Stimulated activated CD4-positive, alpha-beta T cell treated with anti-CD3 and anti-CD28 coated beads, Interleukin-15, amount 100 ng/mL, for 1 hour (primary cell): ENCODE measurements at places on chromosomes 7 and 10.

DNA sequence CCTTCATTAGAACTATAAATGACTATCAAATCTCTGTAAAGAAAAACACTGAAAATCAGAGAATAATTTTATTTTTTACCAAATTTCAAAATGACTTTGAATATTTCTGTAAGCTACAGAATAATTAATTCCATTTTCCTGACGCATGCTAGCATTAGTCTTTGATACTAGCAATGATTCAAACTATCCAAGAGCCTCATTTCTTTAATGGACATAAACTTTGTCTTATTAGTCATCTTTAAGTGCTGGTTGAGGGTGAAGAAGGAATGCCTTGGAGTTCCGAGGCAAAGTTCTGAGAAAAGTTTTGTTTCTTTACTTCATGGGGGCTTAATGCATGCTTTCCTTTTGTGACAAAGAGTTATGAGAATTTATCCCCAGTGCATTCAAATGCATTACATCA, 137.3 kb downstream of the AGMO start:
- DNase-seq: no peak

DNA sequence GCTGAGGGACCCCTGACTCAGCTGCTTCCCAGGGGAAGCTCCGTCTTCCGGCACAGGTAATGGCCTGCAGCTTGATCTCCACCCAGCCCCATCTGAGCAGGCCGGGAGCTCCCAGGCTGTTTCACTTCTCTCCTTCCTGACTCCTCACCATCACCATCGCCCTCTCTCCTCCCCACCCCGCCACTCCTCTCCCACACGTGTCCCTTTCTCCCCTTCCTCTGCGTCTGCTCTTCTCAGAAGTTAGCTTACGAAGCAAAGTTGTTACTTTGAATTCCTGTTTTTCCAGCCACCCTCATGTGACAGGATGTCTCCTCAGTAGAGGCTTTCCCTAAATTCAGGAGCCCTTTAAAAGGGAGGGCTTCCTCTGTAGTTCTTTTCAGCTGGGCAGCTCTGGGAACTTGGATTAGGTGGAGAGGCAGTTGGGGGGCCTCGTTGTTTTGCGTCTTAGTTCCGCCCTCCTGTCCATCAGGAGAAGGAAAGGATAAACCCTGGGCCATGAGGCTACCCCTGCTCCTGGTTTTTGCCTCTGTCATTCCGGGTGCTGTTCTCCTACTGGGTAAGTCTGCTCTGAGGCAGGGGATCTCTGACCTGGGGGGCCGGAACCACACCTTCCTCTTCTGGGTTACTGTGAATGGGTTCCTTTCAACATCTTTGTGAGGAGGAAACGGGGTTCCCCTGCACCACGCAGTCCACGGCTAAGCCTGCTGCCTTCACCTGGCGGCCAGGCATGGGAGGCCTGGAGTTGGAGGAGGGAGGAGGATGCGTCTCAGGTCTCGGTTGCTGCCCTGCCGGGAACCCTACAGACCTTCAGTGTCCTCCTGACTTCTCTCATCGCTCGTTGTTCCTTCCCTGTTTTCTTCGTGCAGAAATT, at the start of gene MRC1:
MRC1 (plus strand) TSS at position 378 of the 871 bp plus-strand sequence; CDS start at position 496, 118 bp downstream.
- DNase-seq: no peak

DNA sequence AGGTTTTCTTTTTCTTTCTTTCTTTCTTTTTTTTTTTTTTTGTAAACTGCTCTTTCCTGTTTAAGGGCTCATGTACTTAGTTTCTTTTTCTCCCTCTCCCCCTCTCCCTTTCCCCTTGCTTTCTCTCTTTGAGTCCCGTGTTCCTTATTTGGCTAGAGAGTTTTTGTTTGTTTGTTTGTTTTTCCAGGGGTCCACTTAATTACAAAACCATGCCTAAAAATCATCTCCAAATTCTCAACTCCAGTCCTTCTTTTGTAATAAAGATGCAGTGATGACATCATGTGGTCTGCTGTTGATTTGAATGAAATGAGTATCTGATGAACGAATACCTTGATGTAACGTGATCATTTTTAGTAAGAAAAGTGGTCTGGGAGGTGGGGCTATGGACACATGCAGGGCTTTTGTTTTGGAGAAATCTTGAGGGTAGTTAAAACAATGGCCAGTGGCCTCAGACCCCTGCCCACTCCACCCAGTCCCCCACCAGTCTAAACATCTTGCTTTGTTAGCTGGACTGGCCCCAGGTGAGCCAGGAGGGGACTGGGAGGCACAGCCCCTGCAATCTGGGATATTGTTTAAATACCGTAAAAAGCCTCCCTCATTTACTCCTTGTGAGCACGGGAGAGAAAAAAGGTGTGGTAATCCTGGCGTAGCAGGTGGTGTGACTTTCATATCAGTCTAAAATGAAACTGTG, 165.7 kb downstream of the LRMDA start:
- no peak for DNase-seq

DNA sequence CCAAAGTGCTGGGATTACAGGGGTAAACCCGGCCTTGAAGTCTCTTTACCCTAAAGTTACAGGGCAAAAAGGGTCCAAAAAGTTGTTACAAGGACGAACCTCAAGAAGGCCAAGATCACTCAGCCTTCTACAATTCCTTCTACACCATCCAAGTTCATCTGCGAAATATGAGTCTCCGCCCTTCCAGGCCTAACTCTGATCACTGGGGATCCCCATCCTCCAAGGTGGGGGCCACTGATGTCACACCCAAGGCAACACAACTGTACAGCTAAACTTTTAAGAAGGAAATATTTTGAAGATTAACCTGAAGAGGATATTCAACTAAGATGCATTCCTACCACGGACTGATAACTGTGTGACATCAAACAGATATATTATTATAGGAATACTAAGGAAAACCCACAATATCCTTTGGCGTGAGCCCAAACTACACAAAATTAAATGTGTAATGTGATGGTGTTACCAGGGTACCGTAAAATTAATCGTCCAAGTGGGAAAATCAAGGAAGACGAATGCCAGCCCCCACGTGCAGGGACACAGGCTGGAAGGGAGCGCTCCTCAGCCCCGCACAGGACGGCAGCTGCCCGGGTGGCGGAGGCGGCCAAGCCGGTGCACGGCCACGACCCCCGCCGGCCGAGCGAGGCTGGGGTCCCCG, 1.0 kb downstream of the PAXIP1 start:
- DNase-seq: no peak

DNA sequence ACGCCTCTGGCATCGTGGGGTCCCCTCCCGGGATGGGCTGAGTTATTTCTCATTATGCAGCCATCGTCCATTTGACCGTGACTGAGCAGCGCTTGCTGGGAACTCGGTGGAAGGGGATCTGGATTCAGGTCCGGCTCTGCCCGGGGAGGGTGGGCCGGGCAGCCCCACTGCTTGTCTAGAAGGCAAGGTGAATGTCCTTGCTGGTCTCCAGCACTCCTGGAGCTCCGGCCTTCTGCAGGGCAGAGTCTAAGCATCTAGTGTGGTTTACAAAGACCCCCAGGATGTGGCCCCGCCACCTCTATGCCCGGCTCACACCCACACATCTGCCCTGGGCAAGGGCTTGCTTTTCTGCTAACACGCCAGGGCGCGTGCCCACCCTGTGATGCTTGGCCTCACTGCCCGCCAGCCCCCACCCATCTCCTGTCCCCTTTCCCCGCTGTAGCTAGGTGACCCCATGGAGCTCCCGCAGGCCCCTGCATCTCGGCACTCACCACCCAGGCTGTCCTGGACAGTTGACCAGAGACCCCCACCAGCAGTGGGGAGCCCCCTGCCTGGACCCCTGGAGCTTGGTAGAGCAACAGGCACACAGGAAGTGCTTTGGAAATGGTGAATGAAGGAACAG, 151.0 kb upstream of the CHST15 start:
- no peak for DNase-seq

DNA sequence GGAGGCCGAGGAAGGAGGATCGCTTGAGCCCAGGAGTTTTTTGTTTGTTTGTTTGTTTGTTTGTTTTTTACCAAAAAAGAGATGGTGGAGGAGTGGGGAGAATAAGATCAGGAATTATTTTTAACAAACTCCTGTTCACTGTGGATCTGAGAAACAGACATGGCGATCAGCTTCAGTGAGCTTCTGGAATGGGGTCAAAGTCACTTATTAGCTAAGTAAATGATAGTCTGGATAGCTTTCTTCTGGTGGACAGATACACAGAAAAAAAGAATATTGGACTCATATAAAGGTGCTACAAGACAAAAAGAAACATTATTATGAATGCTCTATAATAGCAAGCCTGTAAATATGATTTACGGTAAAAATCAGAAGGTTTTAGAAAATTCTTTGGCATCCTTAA, 85.1 kb downstream of the POU6F2 start:
- no peak for DNase-seq

DNA sequence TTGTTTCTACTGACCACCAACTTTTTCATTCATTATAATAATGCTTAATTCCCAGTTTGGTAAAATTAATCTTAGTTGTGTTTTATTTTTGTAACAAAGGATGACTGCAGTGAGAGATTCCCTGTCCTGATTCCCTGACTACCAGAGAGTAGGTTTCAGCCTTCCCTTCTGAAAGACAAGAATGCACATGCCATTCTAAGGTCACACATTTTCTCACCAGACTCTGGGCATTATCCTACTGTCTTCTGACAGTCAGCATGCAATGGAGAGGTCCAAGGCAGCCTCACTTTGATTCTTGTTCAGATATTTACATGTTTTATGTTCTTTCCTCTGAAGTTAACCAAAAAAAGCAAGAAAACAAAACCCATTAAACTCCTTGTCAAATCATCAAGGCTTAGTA, 372.7 kb upstream of the CDC14C start:
- no peak for DNase-seq

GRCh38 chr7:19971956-19972355, 198.5 kb upstream of the TMEM196 start:
- DNase-seq: no peak

DNA sequence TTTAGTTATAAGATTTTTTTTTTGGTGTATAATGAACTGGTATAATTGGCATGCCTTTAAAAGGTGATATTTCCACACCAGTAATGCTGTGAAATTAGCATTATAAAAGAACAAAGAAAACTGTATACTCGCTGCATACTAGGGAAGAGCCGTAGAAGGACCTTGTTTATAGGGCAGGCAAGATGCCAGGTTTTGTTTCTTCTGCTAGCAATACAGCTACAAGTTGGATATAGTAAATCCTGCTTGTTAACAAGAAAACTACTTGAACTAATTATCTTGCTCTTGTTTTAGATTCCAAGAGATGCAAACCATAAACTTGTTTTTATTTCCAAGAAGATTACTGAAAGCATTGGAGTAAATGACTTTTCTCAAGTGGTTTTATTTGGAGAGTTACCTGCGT, 1.9 kb downstream of the DNAH11 start:
- DNase-seq: no peak

GRCh38 chr10:21760332-21760731, 226.3 kb downstream of the MLLT10 start:
- no peak for DNase-seq

- DNase-seq: no peak
Measured at GRCh38 chr7:112076324-112076723, 129.9 kb downstream of the DOCK4 start.

GRCh38 chr10:6114299-6114698, 25.5 kb downstream of the RBM17 start:
- no peak for DNase-seq
